Left hindlimb (tissue), 1 donor: ENCODE measurements at places on chromosomes 6 and 20.

DNA sequence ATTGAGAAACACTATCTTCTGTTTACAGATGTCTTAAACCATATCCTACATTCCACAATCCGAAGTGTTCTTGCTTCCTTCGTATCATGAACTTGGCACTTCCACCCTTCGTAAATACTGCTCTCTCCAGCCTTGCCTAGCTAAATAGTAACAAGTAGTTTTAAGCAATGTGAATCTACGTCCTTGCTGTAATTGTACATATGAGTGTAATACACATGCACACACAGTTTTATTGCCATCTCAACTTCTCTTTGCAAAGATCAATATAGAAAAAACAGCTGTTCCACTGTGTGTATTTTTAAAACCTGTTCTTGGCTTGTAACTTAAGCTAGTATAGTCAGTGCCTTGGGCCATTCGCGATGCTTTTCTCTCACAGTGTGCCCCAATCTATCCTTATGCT, 1524.7 kb downstream of the GRIK2 start:
- DNase-seq: no peak

DNA sequence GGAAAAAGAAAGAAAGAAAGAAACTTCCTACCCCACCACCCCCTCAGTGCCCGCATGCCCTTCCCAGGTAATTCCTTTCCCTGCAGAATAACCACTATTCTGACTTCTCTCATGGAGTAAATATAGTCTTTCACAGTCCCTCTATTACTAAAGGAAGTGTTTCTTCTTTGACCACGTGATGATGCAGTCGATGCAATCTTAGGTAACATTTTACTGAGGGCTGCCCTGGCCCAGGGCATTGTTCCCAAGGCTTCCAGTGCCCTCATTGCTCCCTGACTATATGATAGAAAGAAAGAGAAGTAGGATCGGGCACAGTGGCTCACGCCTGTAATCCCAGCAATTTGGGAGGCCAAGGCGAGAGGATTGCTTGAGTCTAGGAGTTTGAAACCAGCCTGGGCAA, 29.1 kb downstream of the ARHGAP40 start:
- DNase-seq: no peak

GRCh38 chr20:37898233-37899104, 4.5 kb upstream of the VSTM2L start:
- no peak for DNase-seq

GRCh38 chr6:80488190-80488589, 381.7 kb downstream of the BCKDHB start:
- DNase-seq: no peak
